SK-N-DZ (cell line): ENCODE measurements at places on chromosomes 7 and 10.

DNA sequence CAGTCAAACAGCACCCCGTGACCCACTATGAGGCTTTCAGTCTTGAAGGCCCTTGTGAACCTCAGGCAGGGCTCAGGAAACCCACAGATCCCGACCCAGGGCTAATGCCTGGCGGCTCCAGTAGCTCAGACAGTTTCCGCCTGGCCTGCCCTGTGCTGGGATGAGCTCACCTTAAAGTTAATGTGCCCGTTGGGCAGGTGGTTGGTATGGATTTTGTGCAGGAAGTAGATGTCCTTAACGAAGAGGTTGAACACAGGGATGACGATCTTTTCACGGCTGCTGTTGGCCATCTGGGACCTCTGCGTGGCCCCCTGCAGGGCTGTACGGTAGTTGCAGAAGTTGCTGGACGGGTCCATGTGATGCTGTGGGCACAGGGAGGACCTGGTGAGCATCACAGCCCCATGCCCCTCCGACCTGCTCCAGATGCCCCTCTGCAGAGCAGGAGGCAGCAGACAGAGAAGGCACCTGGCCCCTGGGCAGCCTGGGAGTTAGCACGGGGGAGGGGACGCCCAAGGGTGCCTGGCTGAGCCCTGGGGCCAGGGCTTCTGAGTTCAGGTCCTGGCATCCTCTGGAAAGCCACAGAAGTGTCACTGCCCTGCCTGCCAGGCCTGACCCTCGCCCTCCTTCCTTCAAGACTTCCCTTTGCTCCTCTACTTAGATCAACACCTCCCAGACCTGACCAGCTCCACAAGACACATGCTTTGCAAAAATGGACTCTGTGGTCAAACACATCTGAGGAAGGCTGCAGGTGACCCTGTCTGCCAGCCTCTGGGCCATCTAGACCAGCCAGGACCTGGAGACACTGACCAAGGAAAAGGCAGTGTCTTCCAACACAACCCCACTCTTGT is 59.8 kb downstream of the CSGALNACT2 start:
- peak; percentile 36 for DNase-seq

DNA sequence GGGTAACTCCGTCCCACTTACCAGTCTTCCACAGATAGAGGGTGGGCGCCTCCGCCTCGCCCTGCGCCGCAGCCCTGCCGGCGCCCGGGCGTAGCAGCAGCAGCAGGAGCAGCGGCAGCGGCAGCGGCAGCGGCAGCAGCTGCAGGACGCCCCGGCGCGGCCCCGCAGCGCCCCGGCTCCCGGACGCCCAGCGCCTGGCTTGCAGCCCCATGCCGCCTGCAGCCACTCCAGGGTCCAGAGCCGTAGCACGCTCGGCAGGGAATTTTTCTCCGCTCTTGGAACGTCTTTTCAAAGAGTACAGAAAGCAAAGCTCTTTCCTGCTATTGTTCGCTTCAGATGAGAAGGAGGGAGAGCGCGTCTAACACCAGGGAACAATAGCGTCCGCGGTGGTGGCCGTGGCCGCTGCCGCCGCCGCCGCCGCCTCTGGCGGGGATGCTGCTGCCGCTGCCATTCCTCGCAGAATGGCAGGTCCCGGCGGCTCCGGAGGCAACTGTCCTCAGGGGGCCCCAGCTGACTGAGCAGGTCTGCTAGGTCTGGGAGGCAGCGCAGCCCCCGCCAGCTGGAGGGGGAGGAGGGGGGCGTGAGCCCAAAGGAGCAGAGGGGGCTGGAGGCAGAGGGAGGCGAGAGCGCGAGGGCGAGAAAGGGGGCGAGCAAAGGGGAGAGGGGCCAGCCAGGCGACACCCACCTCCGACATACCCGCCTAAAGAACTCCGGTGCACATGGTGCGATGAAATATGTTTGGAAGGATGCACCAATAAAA is at the start of gene THSD7A:
Gene THSD7A (minus strand): TSS at position 463 of the 760 bp plus-strand sequence. CDS start 252 bp downstream, at position 211.
- DNase-seq, result peak; percentile 86

- DNase-seq, result no peak
Observed at GRCh38 chr7:68562323-68562899, 1035.9 kb upstream of the AUTS2 start.

DNA sequence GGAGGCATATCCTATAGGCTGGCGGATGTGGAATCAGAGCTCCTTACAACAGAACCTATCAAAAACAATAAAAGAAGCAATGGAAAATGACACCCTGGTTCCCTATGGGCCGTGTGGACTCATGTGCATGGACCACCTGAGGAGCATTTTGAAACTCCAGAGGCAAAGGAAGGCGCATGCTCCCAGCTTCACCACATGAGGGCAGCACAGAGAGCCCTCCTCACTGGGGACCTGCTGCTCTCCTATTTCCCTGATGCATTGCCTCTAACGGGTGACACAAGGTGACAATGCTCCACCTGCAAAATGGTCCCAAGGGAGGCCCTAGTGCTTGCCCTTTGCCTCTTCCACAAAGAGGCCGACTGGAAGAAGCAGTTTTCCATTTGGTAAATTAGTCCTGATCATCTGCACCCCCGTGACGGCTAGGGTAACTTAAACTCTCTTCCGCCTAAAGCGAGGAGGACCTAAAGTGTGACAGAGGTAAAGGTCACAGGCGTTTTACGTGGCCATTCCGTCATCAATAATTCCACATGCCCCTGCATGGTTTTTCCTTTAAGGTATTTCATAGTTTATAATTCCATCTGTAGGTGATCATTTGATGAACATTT is 67.7 kb downstream of the GPAM start:
- peak; percentile 53 for DNase-seq

- DNase-seq, result no peak
Observed at GRCh38 chr10:59258890-59259289, 82.4 kb downstream of the PHYHIPL start.

DNA sequence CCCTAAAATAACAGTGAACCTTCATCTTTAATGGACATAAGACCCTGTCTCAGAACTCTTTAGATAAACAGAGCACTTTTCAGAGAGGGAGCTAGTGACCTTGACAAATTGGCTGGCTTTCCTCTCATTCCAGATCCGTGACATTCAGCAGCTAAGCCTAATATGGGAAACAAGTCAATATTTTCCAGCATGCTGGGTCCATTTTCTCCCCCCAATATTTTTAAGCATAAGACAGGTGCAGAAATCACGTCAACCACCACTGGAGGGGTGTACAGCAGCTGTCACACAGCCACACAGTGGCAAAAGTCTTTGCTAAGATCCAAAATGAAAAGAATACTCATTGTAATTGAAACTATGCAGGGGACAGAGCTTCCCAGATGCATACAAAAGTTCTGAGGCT is 26.1 kb downstream of the LRRTM3 start:
- no peak for DNase-seq

DNA sequence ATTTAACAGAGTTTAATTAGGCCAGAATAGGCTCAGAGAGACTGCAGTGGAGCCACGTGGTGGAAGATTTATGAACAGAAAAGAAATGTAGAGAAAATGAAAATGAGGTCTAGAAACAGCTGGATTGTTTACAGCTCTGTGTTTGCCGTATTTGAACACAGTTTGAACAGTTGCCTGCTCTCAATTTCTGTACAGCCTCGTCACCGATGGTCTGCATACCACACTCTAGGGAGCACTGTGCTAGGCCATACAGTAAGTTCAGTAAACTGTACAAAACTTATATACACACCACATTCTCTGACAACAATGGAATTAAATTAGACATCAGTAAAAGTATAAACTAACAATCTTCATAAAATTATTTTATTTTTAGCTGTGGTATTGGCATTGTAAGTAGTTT is 11.1 kb upstream of the CYP2E1 start:
- no peak for DNase-seq

DNA sequence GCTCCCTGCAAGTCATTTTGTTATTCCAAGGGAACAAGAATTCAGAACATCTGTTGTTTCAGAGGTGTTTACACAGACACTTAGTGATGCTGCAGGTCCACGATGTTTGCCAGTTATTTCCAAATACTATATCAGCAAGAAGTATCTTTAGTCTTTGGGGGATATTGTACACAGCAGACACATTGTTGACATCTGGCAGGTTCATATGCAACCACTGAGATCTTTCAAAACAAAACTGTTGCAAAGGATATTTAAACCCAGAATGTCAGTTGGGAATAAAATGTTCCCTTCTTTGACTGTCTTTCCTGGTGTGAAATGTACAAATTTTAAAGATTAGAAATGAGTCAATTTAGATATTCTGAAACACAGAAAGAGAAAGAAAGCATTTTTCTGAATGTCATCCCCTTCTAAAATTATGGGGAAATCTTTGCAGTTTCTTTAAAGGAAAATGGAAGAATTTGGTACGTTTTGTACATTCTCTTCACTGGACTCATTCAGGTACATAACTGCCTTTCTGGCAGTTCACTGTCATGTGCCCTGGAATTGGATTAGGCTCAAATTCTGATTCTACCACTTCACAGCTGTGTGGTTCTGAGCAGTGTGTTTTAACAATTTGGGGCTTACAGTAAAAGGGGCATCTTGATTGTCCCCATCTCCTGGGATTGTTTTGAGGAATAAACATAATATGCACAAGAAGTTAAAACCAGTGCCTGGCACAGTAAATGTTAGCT is 40.3 kb upstream of the CELF2 start:
- no peak for DNase-seq

GRCh38 chr10:73413108-73413527 is 740 bp downstream of the ANXA7 start:
- DNase-seq, result peak; percentile 56

DNA sequence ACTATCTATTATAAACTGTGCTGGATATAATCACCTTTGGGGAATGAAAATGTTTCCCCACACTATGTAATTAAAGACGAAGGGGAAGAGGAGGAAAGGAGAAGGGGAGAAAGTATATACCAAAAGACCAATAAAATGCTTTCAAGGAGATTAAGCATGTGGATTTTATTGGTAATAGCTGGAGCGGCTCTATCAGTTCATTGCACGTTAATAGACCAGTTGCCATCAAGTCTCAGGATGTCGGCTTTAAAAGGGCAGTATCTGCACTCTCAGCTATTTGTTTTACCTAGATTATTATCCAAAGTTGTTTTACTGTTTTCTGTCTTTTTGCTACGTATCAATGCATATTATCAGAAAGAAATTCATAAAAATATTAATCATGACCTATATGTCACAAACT is 9.0 kb downstream of the ETV1 start:
- no peak for DNase-seq

DNA sequence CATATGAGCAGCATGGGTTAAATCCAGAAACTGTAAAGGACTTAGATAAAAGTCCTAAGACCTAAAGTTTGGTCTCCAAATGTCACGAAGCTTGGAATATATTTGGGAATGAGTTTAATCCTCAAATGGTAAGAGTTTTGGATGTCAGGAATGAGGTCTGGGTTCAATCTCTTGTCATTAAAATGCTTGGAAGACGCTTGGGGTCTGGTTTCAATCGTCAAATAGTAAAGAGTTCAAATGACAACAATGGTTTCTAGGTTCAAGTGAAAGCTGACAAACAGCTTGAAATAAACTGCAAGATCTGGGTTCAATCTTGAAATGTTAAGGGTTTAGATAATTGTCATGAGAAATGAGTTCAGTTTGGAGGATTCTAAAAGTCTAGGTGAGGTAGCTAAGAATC is 385.5 kb upstream of the HPS1 start:
- peak; percentile 60 for DNase-seq

DNA sequence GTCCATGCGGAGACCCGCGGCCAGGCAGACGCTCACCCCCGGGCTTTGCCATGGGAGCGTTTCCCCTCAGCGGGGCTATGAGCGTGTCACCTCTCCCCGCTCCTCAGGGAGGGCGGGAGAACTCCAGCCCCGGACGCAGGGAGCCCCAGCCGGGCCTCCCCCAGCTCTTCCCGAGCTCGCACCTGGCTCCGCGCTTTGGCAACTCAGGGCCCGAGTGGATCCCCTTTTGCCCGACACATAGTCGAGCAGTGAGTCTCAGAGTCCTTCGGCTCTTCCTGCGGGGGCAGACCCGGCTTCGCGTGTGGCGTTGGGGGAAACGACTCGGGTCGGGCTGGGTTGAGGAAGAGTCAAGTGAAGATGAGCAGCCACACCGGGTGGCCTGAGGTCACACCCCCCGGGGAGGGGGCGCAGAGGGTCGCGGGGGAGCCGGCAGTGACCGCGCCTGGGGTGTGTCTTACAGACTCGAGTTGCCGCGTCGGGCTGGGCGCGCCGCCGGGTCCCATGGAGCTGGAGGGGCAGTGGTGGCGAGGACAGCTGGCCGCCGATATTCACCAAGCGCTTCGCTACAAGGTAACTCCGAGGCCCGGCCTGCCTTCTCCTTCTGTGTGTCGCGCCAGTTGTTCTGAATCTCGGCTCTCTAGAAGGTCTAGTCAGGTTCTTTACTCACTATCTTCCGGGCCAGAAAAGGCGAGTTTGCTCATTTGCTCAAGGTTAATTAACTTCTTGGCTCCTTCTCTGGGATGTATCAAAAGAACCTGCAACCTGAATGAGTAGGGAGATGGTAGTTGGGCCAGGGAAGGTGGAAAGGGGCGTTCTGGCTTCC is 721 bp downstream of the CCNJ start:
- DNase-seq, result peak; percentile 67

- no peak for DNase-seq
Observed at GRCh38 chr10:117249493-117250093, 8.7 kb downstream of the SLC18A2 start.

DNA sequence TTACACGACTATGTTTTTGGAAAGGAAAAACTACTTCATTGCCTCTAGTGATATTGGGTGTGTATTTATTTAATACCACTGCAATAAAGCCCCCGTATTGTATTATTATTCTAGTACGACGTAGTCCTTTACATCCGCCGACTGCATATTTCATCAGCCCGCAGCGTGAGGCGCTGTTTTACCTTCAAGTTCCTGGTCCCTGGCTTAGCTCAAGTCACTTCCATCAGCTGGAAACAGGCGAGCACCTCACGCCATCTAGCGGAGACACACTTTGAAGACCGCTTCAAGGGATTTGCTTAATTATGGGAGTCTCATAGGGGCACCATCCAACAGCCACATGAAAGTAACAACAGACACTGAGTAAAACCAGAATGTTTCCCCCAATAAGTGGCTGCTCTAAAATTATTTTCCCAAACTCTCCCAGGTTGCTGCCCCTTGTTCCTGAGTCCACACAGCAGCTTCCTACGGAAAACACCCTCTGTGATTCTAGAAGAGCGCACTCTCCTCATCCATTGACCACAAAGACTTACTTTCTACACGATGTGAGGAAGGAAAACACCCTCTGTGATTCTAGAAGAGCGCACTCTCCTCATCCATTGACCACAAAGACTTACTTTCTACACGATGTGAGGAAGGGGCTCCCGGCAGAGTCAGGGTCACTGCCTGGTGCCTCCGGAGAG is 15.7 kb upstream of the ITIH2 start:
- peak; percentile 92 for DNase-seq

DNA sequence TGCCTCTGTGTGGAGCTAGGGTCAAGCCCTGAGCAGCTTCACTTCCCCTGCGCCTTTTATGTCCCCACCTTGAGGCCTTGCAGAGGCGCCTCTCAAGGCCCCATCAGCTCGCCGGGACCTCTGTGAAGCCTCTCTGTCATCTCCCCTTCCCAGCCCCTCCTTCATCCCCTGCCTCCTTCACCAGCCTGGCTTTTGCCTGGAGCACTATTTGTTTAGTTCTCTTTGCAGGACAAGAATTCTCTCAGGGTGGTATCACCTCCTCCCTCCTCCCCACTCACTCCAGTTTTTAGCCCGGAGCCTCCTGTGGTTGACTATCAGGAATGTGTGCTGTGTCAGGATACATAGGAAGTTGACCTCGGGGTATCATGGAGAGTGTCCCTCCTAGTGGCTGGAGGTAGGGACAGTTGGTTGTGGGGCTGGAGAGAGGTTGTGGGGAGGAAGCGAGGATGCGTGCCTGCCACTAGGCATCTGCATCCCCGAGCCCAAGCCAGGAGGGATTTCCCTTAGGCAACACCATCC is 89.8 kb upstream of the ANLN start:
- DNase-seq, result no peak

- peak; percentile 18 for DNase-seq
Observed at GRCh38 chr10:81875467-81876252, 666 bp downstream of the NRG3 start.
